ENCODE measurements at places on chromosomes 1 and 21.
A peak's percentile ranks its signal among the peaks of the same experiment; 100 is the strongest.

DNA sequence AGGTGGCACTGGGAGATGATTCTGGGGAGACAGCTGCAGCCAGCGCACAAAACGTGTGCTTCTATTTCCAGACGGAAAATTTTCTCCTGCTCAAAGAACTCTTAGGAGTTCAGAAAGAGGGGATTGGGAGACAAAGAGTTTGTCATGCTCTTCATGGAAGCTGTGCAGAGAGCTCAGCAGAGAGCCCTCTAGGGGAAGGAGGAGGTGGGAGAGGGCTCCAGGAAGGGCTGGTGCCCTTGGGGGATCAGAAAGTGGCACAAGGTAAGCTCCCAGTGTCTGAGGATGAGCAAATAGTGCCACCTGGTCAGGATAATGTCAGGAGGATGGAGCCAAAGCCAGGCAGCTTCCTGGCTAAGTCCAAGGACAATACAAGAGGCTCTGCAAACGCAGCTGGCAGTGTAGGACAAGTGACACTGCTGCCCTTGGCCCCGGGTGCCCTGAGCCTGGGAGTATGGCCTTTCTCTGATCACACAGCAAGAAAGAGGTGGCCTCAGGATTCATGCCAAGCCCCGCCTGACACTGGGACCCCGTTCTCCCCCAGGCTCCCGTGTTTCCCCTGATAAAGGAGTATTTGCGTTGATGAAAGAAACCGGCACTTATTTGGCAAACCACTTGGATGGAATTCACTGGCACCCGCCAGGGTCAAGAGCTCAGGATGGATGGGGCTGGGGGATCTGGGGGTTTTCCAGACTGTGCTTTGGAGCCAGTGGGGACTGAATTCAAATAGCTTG, 254.0 kb downstream of the PTPRU start:
- peak; percentile 42 for DNase-seq

GRCh38 chr1:20903437-20903836, 116.3 kb upstream of the HP1BP3 start:
- DNase-seq, result no peak

GRCh38 chr1:209249280-209249670, 334.2 kb upstream of the CAMK1G start:
- DNase-seq, result peak; percentile 6

DNA sequence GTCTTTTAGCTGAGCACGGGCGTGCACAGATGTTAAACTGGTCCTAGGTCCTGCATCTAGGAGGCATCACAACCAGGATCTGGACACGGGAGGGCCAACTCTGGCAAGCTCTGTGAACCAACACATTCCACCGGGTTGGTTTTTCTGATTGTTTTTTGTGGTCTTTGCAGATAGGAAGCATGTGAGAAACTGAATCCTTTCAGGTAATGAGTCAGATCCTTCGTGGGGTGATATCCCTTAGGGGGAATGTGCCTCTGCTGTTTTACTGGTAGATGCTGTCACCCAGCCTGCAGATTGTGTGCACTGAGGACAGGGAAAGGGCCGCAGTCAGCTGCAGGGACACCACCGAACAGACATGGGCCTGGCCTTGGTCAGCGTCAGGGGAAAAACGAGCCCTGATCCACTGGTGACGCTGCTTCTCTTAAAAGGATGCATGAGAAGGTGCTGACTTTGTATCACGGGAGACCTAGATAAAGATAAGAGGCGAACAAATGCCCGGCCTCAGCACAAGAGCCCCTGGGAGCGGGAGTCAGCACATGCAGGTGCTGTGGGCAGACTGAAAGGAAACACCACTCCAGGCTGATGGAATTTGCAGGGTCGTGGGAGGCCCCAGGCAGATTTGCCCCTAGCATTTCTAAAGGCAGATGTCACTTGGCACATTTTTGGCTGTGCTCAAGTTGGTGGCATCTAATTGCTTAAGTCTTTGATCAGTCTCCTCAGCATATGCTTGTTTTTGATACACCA, 51.1 kb downstream of the DOP1B start:
- no peak for DNase-seq

DNA sequence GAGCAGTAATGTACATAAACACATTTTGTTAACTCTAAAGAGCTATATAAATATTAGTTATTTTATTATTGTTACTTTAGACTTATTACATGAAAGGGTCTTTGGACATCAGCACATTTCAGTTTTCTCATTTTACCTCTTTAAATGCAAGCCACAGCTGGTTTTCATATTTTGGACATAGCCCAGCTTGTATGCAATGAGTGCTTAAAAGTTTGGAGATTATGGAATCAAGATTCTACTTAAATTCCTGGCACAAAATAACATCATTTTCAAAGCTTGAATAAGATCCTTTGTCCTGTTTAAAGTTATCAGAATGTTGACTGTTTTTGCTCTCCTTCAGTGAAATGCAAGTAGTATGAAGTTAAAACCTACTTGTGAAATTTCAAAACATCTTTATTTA, 15.5 kb upstream of the LEPR start:
- no peak for DNase-seq

DNA sequence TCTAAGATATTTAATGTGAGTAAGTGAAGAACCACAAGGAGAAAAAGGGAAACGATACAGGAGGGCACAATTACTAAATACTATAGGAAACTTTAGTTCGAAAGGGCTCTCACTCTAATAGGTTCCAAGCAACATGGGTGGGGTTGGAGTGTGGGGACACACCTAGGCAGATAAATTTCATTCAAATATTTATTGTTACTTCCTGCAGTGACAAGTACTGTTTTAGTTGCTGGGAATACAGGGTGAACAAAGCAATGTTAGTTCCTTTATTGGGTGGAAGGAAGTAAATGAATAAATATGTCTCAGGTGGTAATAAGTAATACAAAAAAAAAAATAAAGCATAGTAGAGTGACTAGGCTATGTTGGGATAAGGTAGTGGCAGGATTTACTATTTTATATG, 73.2 kb upstream of the B3GALT2 start:
- no peak for DNase-seq

GRCh38 chr1:44073528-44073927, 42.3 kb upstream of the SLC6A9 start:
- DNase-seq, result no peak

GRCh38 chr1:9110669-9111356, 18.1 kb downstream of the GPR157 start:
- peak; percentile 55 for DNase-seq

GRCh38 chr1:234512451-234512861, 33.5 kb upstream of the TARBP1 start:
- DNase-seq, result no peak

DNA sequence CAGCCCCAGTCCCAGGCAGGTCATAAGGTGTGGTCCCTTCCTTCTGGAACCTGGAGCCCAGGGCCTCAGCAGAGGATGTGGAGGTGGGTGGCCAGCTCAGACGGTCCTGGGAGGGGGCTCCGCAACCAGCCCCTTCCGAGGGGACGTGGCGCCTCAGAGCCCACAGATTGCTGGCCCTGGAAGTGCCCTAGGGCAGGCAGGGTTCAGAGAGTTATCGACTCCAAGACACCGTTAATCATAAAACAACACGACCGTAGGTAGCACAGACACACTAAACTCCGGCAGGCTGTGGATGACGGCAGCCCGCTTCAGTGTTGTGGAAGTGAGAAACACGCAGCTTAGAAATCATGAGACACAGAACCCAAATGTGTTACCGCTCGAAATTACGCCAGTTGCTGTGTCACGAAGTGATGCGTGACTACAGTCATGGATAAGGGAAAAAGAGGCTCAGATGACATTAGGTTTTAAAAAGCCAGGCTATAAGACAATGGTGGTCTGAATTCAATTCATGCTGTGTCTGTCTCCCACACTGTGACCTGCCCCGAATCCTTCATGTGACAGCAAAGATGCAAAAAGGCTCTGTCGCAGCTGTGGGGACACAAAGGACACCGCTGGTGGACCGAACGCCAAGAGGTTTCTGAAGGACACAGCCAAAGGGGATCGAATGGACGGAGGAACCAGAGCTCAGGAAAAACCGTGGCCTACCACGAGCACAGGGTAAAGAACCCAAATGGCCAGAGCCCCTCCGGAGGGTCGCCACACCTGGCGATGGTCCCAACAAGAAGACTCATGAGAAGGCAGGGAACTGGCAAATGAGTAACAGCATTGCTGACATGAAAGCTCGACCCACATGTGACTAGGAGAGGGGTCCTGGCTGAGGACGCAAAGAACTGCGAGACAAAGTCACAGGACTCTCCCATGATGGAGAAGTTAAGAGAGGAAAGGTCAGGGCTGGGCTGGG, 1.7 kb upstream of the SUMO3 start:
- DNase-seq, result no peak

- DNase-seq, result peak; percentile 100
Observed at GRCh38 chr1:39646232-39647081, 7.0 kb upstream of the HEYL start.

DNA sequence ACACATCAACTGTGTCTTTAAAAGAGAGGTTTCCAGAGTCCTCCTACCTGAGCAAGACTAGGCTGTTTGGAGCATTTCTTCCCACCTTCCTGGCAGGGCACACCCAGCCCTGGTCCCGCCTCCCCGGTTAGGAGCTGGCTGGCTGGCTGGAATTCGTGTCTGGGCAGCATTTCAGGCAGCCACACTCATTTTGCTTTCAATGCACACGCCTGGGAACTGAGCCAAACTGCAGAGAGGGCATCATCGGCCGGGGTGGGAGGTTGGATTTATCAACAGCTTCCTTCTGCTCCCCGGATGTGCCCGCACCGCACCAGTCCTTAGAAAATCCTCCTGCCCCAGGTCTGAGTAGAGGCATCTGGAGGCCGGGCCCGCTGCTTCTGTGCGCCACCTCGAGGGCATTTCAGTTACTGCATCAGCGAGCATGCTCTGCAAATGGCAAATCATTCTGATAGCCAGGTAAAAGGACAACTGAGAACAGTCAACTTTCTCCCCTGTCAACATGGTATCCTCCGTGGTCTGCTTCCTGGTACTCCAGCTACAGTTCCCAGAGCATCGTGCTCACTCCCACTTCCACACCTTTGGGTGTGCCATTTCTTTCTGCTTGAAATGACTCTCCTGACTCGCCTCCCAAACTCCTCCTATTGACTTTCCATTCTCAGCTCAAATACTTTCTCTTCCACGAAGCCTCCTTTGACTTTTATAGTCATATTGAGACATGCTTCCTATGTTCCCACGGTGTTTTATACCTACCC, 20.6 kb downstream of the TCEA3 start:
- peak; percentile 93 for DNase-seq

- DNase-seq, result no peak
Observed at GRCh38 chr1:94958081-94958480, 31.2 kb upstream of the CNN3 start.

DNA sequence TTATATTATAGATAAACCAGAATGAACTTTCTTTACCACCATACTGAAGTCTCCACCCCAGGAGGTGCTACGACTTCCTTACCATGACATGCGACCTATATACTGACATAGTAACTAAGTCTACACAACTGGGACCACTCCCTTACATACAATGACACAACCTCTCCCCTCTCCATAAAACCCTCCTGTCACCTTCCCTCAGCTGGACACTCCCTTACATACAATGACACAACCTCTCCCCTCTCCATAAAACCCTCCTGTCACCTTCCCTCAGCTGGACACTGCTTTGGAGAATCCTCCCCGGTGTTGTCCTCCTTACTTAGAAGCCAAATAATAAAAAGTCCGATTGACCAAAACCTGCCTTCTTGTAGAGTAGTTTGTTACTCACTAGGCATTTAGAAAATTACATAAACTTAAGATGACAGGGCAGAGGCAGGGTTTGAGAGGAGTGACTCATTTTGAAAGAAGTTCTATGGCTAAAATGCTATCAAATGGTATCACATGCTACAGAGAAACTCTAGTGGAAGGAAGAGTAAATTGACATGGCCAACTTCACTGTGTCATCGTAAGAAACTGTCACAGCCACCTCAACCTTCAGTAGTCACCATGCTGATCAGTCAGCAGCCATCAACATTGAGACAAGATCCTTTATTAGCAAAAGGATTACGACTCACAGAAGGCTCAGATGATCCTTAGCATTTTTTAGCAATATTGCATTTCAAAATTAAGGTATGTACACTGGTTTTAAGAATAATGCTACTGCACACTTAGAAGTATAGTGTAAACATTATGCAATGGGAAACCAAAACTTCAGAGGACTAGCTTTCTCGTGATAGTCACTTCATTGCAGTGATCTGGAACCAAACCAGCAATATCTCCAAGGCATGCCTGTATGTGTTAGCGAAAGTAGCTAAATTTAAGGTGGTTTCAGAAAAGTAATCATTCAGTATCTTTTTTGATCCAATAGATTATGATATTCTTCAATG, 56.4 kb downstream of the AHCTF1 start:
- DNase-seq, result no peak

DNA sequence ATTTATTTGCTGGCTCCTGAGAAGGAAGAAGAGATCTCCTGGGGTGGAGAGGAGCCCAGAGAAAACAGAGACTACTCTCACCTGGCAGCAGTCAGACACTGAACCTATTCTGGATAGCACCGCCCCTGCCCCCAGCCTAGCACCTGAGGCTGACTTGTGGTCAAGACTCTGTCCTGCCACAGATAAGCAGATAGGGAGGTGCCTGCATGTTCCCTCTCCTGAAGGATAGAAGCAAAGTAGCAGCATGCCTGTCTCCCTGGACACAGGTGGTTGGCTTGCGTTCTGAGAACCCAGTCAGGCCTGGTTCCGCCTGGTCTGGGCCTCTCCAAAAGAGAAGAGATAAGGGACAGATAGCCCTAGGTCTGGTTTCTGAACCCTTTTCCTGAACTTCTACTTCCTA, 1.3 kb upstream of the EFNA3 start:
- DNase-seq, result no peak

GRCh38 chr1:57066980-57067610, 101.3 kb upstream of the C8B start:
- DNase-seq, result no peak

- no peak for DNase-seq
Observed at GRCh38 chr1:174883409-174883808, 116.3 kb upstream of the CACYBP start.

GRCh38 chr1:190244406-190244805, 233.3 kb downstream of the BRINP3 start:
- no peak for DNase-seq

GRCh38 chr1:193326296-193326695, 139.9 kb upstream of the B3GALT2 start:
- DNase-seq, result no peak

GRCh38 chr1:60747353-60747752, 335.0 kb upstream of the NFIA start:
- no peak for DNase-seq

- DNase-seq, result no peak
Observed at GRCh38 chr1:70504176-70504820, 93.2 kb downstream of the CTH start.

DNA sequence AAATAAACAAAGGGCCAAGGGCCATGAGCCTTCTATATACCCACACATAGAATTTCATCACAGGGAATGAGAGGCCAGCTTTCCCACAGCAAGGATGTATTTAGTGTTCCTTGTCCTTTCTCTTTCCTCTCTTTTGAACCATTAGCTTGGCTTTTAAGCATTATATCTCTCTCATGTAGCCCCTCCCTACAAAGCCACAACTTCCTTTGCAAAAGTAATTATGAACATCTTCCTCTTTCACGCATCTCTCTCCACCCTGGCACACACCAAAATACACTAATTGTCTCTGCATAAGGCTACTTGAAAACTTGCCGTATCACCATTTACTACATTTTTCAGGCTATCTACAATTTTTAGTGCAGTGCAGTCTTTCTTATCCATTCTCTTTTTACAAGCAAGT, 1.9 kb upstream of the AK5 start:
- DNase-seq, result no peak
